ENCODE measurements at places on chromosomes 7 and 10.
A peak's percentile ranks its signal among the peaks of the same experiment; 100 is the strongest.

DNA sequence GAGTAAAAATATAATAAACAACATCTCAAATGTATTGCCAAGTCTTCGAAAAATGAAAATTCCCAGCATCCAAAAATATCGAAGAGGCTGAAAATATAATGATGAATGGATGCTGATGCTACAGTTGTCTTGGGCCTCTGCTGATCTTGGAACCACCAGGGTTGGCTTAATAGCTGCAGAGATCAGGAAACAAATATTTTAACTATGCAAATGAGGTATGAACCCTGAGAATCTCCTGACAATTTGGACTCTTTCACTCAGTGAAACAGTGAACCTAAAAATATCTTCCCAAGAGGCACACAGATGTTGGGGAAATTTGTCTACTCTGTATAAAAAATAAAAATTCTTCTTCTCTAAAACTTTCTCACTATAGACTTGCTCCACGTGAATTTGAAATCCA is 97.7 kb upstream of the EGFR start:
- no peak for DNase-seq

DNA sequence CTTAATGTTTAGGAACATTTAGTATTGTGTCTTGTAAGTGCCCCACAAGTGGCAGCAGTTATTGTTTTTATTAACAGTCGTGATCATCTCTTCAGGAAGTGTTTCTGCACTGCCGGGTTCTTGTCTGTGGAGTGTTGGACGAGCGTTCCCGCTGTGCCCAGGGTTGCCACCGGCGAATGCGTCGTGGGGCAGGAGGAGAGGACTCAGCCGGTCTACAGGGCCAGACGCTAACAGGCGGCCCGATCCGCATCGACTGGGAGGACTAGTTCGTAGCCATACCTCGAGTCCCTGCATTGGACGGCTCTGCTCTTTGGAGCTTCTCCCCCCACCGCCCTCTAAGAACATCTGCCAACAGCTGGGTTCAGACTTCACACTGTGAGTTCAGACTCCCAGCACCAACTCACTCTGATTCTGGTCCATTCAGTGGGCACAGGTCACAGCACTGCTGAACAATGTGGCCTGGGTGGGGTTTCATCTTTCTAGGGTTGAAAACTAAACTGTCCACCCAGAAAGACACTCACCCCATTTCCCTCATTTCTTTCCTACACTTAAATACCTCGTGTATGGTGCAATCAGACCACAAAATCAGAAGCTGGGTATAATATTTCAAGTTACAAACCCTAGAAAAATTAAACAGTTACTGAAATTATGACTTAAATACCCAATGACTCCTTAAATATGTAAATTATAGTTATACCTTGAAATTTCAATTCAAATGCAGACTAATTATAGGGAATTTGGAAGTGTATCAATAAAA is 22.2 kb downstream of the PLA2G12B start:
- no peak for DNase-seq

GRCh38 chr10:108545921-108546320 is 1377.4 kb downstream of the XPNPEP1 start:
- no peak for DNase-seq

DNA sequence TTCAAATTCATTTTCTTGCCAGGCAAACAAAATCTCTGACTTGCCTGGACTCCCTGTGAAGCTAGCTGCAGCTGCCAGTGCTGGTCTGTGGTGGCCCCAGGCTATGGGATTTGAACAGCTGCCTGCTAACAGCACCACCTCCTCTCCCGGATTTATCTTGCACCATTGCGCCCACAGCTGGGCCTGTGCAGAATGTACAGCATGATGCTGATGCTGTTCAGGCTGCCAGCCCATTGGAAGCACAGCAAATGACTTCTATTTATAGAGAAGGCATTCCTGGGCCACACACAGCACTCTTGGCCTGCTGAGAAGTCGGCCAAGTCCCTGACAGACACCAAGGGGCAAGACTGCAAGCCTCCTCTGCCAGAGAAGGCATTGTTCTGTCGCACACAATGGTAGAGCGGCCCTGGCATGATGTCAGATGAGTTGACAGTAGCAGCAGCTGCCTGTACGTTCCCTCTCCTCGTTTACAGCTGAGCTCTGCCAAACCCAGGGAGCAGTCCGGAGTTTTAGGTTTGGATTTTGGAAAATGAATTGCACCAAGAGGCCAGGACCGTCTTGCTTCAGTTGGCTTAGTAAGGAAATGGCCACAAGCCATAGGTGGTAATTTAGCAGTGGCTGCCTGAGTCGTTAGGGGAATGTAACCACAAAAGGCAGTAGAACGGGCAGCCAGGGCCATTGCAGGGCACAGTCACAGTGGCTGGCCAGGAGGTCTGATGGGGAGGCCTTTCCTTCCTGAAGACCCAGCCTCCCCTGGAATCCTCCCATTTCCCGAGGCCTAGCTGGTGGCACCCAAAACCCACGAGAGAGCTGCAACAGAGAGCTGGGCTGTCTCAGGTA is 38.5 kb downstream of the MTURN start:
- DNase-seq: no peak

DNA sequence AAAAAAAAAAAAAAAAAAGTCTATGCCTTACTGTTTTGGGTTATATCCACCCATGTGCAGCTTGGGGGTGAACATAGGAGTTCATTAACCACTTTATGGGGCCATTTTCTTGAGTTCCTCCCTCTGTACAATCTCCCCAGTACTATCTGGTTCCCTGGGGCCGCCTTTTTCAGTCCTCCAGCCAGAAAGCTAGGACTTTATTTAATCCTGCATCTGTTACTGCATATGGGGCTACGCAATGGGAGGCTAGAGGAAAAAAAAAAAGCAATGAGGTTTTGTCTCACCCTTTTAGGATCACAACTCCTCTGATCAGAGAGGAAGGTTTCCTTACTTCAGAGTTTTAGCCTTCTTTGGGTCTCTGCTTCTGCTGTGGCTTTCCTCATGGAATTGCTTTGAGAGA is 51.0 kb downstream of the BTRC start:
- DNase-seq: no peak

DNA sequence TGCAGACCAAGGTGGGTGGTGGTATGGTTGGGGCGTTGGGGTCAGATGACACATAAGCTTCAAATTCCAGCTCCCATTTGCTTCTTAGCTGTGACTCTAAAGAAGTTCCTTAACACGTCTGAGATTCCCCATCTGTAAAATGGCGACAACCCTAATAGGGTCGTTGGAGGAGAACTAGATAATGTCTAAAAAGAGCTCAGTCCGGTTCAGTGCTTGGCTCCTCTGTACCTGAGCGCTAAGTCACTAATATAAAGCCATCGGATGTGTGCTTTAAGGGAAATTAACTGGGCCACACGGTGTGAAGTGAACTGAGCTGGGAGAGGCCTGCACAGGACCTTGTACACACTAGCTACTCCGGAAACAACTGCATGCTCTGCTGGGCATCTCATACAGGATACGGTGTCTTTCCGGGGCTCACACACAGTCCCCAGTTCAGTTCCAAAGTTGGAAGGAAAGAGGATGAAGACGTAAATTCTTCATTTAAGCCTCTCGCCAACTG is 476 bp upstream of the ZFYVE27 start:
- DNase-seq: no peak

GRCh38 chr7:118572604-118573003 is 348.1 kb downstream of the ANKRD7 start:
- no peak for DNase-seq

GRCh38 chr7:55171157-55171556 is 152.3 kb downstream of the EGFR start:
- no peak for DNase-seq

- DNase-seq: no peak
Observed at GRCh38 chr10:71068861-71069271, 143.5 kb upstream of the UNC5B start.

DNA sequence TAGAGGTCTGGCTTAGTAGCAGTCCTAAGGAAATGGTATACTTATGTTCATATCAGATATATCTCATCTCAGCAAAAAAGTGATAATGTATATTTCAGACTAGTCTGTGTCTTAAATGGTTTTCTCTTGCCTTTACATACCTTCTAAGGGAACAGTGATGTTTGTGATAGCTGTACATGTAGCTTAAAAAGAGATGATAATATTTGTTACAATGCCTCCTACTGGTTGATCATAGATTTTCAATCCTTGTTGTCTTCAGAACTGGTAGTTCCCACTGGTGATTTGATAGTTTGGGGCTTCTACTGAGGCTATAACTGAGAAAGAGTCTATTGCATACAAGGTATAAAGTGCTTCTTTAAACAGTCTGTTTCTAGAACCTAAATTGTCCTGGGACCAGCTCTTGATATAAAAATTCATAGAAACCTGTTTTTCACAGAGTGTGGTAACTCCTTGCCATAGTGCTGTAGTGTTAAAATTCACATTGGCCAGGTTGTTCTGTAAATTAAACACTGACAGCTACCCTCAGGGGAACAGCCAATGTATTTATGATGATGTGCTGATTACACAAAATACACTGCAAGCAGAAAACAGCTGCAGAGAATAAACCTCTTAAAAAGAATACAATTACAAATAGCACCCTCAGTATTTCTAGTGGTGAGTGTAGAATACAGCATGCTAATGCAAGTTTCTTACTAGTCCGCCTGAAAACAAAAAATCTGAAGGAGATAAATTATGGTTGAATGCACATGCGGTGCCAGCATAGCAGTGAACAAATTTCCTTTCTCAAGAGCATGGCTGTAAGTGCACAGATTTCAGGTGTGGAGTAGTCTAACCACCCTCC is 90.3 kb downstream of the BTRC start:
- peak; percentile 19 for DNase-seq

DNA sequence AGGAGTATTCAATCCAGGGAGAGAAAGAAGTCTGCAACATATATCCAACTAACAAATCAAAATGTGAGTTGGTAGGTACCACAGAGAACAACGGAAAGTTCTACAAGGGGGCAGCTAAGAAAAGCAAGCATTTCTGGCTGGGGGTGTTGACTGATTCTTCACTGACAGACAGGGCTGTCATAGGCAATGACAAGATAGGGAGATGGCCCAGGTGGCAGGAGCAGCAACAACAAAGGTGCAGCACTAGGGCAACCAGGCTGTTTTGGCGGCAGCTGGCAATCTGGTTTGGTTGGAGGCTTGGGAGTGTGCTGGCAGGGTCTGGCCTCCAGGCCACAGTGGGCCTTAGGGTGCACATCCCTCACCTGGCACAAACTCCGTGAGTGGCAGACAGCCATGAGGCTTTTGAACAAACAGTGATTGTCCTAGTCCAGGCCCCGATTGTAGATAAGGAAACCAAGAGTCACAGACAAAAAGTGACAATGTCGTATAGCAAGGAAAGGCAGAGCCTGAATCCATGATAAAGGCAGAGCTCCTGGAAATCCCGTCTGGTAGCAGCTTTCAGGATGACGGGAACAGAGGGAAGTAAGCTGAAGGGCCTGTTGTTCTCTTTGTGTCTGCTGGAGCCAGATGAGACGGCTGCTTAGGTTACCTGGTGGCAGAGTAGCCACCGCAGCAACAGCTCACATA is 28.4 kb downstream of the DPCD start:
- DNase-seq: no peak

GRCh38 chr7:117949232-117949631 is 76.0 kb upstream of the CTTNBP2 start:
- DNase-seq: no peak

GRCh38 chr7:67453580-67454380 is 457.1 kb downstream of the TYW1 start:
- no peak for DNase-seq

DNA sequence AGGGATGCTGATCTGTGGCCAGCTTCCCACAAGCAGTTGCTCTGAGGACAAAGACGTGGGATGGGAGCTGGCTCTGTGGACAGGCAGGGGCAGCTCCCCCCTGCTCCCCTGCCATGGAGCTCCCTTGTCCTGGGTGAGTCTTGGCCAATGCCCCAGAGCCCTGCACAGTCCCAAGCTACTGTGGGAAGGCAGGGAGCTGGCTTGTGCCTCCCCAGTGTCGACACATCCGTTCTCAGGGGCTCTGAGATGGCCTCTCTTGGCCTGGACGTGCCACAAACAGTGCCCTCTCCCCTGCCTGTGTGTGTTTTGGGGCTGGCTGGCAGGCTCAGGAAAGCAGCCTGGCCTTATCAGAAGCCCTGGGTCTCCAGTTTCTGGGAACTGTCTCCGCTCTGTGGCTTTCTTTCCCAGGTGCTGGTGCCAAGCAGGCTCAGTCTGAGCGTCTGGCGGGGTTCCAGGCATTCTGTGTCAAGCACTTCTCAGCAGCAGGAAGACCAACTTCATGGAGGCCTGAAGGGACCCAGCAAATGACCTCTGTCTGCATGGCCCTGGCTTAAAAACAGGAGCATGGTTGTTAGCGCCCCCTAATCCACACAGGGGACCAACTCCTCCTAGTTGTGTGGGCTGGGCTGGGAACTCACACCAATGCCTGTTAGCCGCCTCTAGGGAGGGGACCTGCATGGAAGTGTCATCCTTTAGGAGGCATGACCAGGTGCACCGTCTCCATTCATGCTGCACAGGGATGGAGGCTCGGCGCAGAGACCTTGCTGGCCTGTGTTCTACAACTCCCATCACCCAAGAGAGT is 375.2 kb downstream of the RPS24 start:
- no peak for DNase-seq

DNA sequence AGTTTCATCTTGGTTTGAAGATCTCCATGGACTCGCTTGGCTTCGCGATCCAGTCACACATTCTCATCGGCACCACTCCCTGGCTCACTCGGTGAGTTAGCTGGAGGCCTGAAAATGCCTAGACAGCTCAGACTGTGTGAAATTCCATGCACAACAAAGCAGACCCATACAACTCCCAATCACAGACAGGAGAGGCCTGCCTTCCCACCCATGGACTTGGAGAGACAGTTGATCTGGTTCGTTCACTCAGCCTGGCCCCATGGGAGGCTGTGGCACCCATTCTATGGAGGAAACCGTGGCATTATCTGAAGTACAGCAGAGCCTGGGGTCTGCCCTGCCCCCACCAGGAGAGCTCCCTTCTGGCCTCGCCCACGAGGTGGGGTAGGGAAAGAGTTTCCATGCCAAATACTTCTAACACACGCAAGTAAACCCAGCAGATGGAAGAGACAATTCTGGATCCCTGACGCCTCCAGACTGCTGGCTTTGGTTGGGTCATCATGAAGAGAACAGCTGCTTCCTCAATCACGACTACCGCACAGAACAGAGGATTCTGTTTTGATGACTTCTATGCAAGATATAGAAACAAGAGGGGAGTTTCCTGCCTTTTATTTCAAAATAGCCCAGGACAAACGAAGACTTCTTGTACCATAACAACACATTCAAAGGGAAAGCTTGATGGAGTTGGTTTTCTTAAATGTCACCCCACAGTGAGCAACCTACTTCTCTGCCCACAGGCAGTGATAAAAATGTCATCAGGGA is 15.9 kb downstream of the FAM53B start:
- DNase-seq: no peak

DNA sequence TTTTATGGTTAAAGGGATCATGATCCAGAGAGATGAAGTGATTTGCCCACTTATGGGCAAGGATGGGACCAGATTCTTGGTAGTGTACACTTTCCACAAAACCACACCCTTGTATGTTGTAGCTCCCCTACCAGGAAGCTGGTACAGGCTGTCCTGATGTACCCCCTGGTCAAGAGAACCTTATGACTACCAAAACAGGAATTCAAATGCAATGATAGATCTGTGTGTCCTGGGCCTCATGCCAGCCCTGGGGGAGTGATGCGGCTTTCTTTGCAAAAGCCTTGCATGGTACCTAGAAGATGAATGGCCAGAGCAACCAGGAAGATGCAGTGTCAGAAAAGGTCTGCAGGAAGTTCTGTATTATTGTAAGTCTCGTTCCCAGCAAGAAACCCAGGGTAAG is 94.9 kb upstream of the AGK start:
- DNase-seq: no peak

GRCh38 chr7:31508823-31509222 is 5.1 kb upstream of the ITPRID1 start:
- DNase-seq: no peak
